Small intestine (tissue), 16 donors: ENCODE measurements at places on chromosomes 1 and 21.

- DNase-seq, result no peak
These were observed 15.1 kb downstream of the NFASC start for GRCh38 chr1:204885790-204886189.

GRCh38 chr1:223097713-223098112 is 45.3 kb downstream of the TLR5 start:
- peak; percentile 66 for DNase-seq

DNA sequence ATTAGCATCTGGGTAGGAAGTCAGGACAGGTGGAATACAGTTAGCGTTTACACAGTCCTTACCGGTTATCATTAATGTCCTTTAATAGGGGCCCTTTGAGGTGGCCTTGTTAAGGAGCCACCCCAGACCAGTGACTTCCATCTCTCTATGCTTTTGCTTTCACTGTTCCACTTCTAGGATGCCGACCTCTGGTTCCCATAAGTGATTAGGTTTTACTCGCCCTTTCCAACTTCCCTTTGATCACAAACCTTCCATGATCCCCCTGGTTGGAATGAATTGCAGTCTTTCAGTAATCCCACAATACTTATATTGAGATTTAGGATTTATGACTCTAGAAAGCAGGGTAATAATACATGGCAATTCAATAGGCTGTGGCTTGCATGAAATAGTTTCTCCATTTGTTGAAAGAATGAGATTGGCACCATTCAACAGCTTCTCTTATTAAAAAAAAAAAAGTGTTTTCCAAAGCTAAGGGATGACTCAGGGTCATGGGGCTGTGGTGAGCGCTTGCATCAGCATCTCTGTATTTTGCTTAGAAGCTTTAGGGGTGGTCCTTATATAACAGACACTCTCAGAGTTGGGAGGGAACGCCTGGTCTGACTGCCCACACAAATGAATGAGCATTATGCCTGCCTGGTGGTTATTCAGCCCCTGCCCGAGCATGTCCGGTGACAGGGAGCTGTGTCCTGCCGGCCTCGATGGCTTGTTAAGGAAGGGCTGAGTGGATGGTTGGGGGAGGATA is 110.5 kb downstream of the CNIH3 start:
- DNase-seq, result no peak

- no peak for DNase-seq
These were observed 31.0 kb downstream of the KIF21B start for GRCh38 chr1:200992382-200993048.

- DNase-seq, result no peak
These were observed 183.8 kb upstream of the ARHGEF16 start for GRCh38 chr1:3270403-3271245.

- DNase-seq, result no peak
These were observed 508.8 kb upstream of the ZP4 start for GRCh38 chr1:238399558-238399957.

DNA sequence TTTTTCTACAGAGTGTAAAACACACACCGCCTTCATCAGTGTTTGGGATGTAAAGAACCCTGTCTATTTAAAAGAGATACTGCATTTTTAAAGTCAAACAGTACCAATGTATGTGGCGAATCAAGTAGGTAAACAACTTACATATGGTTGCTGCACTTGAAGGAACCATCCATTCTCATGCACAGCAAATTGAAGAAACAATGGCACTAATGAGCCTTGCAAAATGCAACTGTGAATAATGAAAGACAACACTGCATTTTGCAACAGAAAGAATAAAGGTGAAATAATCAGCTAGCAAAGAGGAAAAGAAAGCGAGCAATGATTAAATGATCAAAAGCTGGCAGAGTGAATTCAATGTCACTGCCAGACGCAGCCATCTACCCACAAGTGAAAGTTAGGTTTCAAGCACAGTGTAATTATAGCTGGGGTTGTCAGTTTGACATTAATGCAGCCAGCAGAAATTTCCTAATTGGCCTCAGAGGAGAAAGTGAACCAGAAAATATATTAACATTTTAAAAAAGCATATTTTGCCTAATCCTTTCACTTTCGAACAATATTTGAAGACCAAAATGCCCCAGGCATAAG is 10.9 kb upstream of the BARHL2 start:
- DNase-seq, result no peak

DNA sequence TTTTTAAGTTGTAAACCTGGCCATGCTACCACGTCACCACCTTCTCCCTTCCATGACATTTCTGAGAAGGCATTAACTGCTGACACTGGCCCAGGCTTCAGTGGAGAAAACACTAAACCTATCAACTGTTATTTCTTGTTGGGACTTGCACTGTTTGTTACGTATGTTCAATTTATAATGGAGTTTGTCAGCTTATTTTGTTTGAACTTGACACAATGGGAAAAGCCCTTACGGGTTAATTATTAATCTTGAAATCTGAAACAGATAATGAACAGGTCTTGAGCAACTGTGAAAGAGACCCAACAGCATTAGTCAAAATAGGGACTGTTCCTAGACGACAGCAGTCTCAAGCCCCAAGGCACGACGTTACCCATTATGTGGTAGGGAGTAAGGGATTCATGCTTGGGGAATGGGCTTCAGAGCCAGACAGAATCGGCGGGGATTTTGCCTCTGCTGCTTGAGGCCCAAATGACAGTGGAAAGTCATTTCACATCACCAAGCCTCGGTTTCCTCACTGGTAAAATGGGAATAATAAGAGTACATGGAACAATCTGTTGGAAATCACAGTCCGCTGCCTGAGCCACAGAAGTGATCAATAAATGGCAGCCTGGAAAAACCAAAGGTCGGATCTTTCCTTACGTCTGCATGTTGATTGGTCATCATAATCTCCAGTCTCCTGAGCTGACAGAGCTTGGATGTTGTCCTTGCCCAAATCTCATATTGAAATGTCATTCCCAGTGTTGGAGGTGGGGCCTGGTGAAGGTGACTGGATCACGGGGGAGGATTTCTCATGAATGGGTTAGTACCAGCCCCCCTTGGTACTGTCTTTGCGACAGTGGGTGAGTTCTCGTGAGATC is 44.5 kb downstream of the TIAM1 start:
- DNase-seq, result peak; percentile 49

DNA sequence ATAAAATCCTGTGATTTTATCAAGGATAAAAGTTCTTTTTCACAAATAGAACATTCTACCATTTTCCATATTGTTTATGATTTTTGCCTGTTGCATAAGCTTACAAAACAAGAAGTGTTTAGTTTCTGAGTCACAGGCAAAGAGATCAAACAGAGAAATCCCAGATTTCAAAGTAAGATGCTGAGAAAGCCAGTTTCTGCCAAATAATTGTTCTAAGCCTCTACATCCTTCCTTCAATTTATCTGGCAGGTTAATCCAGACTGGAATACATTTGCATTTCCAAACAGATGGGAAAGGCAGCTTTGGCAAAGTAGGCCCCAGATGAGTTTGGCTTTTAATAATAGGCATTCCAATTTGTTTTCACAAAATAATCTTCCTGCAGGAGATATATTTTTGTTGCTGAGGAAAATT is 2.5 kb downstream of the SLC1A7 start:
- DNase-seq, result no peak

- DNase-seq, result no peak
These were observed 58.4 kb upstream of the EPS8L3 start for GRCh38 chr1:109821831-109822745.

- DNase-seq, result no peak
These were observed 367.6 kb downstream of the PTBP2 start for GRCh38 chr1:97089173-97089572.
